MM.1S (cell line): ENCODE measurements at places on chromosomes 2 and 18.
A peak's percentile ranks its signal among the peaks of the same experiment; 100 is the strongest.

GRCh38 chr2:175871331-175872004, 130.6 kb downstream of the LNPK start:
- DNase-seq: no peak

DNA sequence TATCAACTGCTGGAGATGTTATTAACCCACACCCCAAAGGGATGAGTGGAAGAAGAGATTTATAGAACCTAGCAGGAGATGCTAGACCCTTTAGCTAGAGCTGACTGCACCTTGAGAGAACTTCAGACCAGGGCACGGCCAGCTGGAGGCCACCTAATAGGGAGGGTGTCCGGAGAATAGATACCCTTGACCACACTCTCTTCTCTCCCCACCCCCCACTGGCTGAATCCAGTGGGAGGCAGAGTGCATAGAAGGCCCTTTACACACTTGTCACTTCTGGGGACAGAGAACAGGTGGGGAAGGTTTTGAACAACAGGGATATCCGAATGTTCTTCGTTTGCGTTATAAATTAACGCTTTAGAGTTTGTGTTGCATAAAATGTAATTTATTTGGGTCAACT, 84.6 kb downstream of the PHLPP1 start:
- no peak for DNase-seq

DNA sequence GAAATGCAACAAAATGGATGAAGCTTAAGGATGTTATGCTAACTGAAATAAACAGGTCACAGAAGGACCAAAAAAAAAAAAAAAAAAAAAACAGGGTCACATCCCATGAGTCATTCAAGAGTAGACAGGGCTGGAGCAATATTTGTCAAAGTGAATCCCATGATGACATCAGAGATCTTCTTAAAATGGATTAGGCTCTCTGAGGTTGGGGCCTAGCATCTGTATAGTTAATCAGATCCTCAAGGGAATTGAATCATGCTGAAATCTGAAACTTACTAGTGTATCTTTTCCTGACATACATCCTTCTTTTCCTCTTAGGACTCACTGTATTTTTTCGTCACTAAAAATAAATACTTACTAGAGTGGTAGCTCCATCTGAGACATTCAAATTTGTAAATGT, 380.6 kb upstream of the NXPH2 start:
- no peak for DNase-seq

- no peak for DNase-seq
These were observed 50.7 kb downstream of the GALNT14 start for GRCh38 chr2:31087491-31087890.

DNA sequence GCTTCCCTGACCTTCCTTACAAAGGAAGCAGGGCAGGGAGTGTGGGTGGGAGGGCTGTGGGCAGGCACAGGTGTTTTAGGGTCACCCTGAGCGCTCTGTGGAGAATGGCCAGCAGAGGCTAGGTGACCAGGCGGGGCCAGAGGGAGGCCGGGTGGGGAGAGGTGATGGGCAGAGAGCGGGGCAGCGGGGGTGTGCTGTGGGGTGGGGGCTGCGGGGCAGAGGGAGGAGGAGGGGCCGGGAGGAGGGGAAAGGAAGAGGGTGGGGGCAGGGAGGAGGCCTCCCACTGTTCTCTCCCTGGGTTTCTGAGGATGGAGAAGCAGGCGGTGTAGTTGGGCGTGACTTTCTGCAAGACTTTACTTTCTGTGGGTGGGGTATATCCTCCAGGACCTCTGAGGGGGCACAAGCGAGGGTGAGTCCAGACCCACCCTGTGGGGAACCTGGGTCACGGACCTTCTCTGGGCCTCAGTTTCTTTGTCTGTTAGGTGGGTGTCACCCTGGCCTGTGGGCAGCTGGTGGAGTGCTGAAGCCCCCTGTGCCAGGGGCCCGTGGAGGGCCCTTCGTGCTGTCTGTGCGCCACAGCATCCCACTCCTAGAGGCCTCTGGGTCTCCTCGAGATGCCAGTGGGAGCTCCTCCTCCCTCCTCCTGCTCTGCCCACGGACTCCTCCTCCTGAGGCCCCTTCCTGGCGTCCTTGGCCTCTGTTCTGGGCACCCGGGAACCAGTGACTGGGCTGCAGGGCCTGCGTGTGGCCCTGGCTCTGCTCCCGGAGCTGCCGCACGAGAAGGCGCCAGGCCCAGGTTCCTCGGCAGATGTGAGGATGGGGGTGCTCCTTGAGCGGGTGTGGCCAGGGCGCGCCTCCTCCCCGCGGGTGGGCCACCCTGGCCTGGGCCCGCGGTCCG, 6.3 kb upstream of the NEU4 start:
- no peak for DNase-seq

- DNase-seq: no peak
These were observed 269.6 kb downstream of the HAUS1 start for GRCh38 chr18:46373791-46374190.

DNA sequence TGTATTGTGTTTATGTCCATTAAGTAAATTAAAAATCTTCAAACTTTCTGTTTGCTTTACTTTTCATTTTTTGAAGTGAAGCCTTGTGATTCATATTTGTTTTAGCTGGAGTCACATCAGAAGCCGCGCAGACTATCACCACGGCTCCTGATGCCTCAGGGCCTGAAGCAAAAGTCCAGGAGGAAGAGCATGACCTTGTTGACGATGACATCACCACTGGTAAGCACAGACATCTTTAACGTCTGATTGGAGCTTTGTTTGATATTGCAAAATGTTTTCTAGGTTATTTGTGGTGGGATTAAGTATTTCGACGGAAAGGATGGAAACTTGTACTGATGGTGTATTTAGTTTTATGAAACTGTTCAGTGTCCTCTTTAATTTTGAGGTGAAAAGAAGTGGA, 164.8 kb downstream of the WDR7 start:
- DNase-seq: no peak

DNA sequence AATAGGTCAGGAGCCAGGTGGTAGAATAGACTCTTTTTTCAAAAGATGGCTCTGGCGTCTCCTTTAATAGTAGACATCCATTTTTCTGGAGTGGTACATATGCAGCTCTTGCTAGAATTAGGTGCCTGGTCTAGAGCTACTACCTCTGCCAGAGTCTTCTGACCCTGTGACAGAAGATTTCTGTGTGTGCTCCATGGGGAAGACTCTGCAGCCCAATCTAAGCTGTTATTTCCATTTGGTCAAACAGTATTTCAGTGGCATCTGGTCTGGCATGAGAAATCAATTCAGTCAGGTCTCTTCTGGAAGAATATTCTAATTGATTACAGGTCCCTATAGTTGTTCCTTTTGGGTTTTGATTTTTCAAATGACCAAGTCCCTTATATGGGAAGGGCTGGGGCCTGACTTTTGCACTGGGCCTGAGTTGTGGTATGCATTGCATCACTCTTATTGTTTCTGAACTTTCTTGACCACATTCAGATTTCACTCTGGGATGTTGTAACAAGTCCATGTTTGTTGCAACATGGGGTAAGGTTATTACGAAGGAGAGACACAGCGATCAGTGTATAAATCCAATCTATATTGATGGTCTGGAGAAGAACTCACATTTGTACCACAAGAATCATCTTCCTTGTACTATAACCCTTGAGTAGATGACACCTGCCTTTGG, 12.1 kb downstream of the MXD1 start:
- no peak for DNase-seq

GRCh38 chr2:26483957-26484565, 6.1 kb upstream of the OTOF start:
- no peak for DNase-seq

DNA sequence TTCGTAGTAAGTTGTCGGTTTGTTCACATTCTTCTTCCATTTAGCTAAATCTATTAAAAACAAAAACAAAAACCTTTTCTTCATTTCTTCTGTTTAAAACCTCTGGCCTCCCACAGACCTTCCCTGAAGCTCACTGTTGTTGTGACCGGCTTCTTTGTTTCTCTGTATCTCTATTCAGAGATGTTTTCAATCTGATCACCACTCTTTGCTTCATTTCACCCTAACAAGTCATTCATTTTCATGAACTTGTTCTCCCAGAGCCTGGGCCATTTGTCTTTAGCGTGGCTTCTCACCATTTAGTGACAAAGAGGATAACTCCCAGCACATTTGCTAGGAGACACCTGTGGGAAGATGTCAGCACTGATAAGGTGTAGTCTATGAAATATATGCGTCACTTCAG, 794.2 kb downstream of the ERBB4 start:
- DNase-seq: no peak

DNA sequence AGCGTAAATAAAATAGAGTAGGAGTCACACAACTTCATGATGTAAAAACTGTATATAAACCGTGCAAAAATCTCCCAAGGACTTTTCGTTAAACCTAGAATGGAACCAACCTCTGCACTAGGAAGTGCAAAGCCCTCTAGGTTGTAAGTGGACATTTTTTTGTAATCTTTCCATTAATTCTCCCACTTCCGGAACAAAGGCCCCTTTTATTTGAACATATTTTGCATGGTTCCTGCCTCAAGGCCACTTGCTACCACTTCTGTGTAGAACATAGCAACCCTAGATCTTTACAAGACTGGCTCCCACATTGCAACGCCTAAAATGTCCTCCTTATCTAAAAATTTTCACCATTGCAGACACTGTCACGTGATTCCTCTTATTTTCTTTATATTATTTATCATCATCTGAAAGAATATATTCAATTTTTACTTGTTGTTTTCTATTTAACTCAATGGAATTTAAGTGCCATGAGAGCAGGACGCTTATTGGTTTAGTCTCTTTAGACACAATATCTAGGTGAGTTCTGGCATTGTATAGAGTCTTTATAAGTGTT, 249.6 kb upstream of the TMEFF2 start:
- no peak for DNase-seq

DNA sequence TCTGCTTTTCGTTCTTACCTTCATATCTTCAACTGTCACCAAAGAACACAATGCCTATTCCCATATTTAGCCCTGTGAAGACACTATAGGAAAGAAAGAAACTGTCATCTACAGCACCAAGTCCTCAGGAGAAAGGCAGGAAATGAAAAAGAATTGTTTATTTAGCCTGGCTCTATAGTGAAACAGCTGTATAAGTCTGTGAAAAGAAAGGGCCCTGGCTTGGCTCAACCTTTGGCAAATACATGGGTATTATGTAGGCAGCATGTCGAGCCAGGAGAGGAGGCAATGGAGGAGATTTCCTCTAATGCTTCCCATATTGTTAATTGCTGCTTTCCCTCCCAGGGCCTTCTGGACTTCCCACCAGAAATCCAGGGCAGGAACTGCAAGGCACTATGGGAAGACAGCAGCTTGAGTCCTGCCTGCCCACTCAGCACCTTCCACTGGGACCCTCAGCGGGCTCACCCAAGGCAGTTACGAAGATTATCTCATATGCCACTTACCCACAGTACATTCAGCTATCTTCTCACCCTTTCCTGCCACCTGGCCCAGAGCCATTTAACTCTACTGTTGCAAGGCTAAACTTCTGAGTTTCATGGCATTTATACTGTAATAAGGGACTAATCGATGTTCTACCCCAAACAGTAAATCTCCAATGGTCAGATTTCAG, 30.1 kb downstream of the SLC8A1 start:
- DNase-seq: no peak

GRCh38 chr2:237886685-237887481, 27.5 kb downstream of the RAMP1 start:
- no peak for DNase-seq

DNA sequence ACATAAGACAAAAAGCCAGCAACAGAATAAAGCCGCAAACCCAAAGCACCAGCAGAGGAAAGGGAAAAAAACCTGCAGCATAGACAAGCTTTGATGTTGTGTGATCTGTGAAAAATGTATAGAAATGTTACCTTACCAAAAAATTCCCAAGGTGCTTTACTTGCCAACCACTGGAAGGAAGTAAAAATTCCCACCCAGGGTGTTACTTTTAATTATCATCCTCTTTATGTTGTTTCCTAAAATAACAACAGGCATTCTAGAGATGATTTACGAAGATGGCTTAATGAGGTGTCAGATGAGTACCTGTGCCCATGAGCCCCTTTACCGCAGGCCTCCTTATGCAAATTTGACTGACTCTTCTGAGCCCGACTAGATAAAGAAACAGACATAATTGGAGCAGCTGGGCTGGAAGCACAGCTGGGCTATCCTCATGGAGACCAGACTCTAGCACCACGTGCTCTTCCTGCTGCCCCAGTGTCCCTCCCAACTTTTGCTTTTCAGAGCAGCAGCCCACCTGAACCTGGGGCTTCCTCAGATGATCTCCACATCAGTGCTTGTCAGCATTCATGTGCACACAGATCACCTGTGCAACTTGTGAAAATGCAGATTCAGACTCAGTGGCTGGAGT, 41.5 kb downstream of the SRSF7 start:
- DNase-seq: peak; percentile 82

GRCh38 chr2:105796131-105796638, 51.5 kb downstream of the NCK2 start:
- DNase-seq: peak; percentile 61

GRCh38 chr18:3782901-3783300, 332.9 kb downstream of the TGIF1 start:
- DNase-seq: no peak

GRCh38 chr2:64631771-64632170, 21.9 kb downstream of the SERTAD2 start:
- no peak for DNase-seq

- no peak for DNase-seq
These were observed 127.4 kb downstream of the CACNB4 start for GRCh38 chr2:151971301-151972051.

GRCh38 chr2:152062125-152063091, 36.4 kb downstream of the CACNB4 start:
- no peak for DNase-seq

- no peak for DNase-seq
These were observed 216.7 kb downstream of the GBX2 start for GRCh38 chr2:235951493-235951892.

GRCh38 chr2:124283096-124283495, 258.0 kb downstream of the CNTNAP5 start:
- no peak for DNase-seq

DNA sequence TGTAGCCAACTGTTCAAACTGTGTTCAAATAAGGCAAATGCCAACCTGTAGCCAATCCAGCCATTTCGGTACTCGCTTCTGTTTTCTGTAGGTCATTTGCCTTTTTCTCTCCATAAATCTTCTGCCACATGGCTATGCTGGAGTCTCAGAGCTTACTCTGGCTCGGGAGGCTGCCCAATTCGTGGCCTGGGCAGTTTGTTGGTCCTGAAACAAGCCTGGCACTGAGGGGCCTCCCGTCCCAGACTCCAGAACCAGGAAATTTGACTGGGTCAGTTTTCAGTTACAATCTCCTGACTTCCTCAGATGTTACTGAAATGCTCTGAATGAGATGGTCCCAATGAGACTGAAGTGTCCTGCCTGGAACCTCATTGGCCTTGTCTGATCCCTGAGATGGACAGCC, 120.8 kb upstream of the NPAS2 start:
- DNase-seq: no peak

DNA sequence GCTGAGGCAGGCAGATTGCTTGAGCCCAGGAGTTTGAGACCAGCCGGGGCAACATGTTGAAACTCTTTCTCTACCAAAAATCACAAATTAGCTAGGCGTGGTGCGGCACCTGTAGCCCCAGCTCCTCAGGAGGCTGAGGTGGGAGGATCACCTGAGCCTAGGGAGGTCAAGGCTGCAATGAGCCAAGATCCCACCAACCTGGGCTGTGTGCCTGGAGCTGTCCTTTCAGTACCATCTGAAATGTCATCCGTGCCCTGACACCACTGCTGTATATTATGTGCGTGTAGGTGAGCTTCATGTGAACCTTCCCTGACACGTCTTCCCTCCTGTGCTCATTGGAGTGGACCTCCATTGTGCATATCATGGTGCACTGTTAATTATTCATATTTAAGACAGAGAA, 84.8 kb upstream of the HNRNPA3 start:
- DNase-seq: no peak

GRCh38 chr18:75844146-75844545, 416.6 kb upstream of the SMIM21 start:
- DNase-seq: no peak
